Stimulated activated naive CD4-positive, alpha-beta T cell treated with Interleukin-2 at 50 U/mL for 16 hours (primary cell): ENCODE measurements at places on chromosomes 6 and 20.

GRCh38 chr6:29294499-29294914 is 7.0 kb upstream of the OR14J1 start:
- no peak for DNase-seq

- peak; percentile 23 for DNase-seq
Measured at GRCh38 chr20:25090492-25091429, 8.8 kb upstream of the VSX1 start.

DNA sequence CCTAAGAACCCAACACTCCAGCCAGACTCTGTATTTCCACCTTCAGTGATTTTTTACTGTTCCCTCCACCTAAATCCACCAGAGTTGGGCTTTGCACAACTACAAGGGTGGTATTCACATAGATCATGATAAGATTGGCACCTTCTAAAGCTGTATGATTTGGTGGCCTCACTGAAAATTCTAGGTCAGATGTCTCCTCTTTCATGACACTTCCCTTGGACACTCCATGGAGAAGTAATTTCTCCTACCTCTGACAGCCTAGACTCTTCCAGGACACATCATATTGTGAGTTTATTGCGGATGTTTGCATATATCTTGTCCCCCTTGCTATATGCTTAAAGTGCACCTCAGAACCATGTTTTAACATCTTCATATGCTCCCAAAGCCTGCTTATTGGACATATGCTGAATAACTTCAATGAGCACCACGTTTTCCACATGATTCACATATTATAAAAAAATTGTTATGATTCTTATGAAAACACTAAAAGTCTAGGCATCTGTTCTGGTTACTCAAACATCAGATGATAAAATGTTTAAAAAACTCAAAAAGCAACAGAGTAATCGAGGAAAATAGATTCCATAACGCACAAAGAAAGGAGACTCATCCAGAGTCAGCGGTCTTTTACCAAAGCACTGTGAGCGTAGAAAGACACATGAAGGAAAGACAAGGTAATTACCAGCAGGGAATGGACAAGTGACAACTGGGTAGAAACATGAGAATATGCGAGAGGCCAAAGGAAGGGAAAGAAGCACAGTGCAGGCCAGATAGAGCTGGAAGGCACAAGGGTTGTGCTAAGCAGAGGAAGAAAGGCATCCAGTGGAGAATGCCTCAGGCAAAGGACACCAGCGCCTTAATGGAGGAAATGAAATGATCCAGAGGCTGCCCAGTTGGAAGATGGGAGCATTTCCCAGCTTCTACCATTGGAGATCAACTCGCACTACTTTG is 46.5 kb downstream of the KIF16B start:
- DNase-seq, result no peak

- no peak for DNase-seq
Measured at GRCh38 chr6:42278131-42278853, 60.6 kb upstream of the MRPS10 start.

DNA sequence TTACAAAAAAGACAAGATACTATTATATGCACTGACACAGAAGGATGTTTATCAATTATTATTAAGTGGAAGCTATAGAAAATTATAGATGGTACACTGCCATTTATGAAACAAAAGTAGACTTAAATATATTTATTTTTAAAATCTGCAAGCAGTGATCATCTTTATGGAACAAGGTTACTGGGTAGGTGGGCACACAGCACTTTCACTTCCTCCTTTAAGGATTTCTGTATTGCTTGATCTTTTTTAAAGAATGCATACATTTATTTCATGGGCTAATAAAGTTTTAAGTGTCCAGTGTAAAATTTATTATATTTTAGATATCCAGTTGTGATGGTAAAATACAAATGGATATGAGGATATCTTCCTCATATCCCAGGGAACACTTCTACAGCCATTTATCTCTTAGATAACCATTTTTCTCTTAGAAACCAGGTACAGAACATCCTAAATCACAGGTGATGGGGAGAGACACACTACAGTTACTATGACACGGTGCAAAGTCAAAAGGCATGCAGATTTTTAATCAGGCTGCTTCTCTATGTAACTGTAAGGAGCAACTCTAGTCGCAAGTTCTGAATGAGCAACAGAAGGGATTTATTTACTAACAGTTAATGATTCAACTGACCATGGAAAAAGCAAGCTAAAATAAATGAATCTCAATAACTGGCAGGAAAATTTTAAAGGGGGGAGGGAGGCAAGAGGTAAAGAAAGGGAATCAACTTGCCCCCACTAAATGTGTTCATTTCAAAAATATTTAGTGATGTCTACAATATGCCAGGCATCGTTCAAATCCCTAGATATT is 2.2 kb downstream of the FBXL4 start:
- DNase-seq, result no peak

- DNase-seq, result no peak
Measured at GRCh38 chr6:53630533-53631226, 34.9 kb downstream of the KLHL31 start.

GRCh38 chr20:60170116-60170515 is 211.9 kb downstream of the CDH26 start:
- DNase-seq, result no peak

DNA sequence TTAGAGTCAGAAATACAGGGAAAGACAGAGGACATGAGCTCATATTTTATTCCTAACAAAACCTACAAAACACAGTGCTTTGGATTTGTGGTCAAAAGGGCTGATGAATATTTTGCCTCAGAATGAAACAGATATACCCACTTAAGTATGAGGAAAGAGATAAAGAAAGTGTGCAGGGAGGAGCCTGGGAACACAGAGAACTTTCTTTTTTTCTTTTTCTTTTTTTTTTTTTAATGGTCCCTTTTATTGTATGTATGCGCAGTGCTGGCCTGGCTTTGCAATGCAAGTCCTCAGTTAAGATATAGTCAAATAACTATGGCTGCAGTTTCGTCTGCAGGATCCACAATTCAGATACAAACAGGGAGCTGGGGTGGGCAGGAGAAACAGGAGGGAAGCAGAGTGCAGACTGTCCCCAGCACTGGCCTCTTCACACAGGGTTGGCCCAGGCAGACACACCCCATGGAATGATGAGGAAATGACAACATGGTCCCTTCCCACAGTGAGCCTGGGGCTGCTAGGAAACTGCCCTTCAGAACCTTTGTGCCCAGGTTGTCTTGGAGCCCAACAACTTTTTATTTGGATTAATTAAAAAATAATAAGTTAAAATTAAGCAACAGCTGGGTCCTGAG is 629.8 kb upstream of the AGPAT4 start:
- no peak for DNase-seq

DNA sequence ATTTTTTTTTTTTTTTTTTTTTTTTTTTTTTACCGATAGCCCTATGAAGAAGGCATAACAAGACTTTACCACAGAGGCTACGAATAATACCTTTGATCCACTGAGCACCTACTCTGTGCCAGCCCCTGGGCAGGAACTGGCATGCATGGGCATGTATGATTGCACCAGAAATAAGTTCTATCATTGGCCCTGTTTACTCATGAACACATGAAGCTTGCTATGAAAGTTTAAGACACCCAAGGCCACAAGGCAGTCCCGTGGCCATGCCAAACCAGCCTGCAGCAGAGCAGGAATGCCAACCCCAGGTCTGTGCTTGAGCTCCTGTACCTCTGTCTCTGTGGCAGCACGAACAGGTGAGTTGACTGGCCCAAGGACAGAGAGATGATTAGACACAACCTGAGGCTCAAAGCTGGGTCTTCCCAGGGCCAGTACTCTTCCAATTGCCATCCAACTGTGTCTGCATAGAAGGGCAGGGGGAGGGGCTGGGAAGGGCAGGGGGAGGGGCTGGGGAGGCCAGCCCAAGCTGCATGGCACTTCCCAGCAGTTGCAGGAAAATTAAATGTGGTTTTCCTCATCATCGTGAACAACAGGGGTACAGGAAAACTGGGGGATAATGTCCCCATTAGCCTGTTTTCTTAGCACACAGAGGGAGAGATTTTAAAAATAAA is 63.5 kb downstream of the LRFN2 start:
- no peak for DNase-seq

DNA sequence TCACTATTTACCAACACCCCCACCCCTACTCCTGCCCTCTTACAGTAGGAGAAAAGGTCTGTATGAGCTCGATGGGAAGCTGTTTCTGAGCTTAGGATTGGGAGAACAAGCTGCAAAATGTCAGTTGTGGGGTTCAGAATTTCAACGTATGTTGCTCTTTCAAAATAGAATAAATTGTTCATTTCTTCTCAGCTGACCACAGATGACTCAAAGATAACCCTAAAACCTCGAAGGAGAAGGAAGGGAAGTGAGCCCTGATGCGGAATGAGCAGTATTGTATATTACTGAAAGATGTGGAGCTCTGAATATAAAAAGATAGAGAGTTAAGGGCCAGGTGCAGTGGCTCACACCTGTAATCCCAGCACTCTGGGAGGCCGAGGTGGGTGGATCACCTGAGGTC is 35.9 kb upstream of the MYLIP start:
- no peak for DNase-seq

DNA sequence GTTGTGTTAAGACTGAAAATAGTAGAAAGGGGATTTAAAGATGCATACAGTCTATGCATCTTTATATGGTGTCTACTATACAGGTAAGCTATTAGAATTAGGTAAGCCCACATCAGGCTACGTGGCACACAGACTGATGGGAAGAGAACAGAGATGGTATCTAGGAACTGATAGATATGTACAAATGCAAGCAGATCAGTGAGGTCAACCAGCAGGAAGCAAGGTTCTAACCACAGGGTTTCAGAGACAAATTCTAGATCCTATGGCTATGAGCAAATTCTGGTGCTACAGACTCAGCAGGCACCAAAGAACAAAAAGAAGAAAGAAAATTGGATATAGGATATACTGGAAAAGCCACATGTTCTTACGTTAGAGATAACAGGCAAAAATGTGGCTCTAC is 110.6 kb downstream of the TRDN start:
- DNase-seq, result no peak

DNA sequence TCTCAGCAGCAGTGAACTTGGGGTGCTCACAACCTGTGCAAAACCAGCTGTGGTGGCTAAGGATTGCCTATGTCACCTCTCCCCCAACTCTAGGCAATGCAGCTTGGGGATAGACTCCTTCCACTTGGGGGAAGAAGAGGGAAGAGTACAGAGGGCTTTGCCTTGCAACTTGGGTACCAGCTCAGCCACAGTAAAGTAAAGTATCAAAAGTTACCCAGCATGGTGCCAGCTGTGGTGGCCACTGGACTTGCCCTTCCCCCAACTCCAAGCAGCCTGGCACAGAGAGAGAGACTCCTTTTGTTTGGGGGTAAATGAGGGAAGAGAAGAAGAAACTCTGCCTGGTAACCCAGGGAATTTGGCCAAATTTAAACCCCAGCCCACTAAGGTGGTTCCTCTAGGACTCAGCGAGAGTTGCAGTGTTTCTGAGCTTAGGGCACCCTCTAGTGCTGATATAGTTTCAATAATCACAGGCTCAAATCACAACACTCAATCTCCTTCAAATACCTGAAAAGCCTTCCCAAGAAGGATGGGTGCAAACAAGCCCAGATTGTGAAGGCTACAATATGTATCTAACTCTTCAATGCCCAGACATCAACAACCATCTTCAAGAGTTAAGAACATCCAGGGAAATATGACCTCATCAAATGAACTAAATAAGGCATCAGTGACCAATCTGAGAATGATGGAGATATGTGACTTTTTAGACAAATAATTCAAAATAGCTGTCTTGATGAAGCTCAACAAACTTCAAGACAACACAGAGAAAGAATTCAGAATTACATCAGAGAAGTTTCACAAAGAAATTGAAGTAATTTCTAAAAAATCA is 7.6 kb upstream of the DEFB129 start:
- no peak for DNase-seq

- DNase-seq, result no peak
Measured at GRCh38 chr6:147053311-147053921, 150.8 kb upstream of the STXBP5 start.

DNA sequence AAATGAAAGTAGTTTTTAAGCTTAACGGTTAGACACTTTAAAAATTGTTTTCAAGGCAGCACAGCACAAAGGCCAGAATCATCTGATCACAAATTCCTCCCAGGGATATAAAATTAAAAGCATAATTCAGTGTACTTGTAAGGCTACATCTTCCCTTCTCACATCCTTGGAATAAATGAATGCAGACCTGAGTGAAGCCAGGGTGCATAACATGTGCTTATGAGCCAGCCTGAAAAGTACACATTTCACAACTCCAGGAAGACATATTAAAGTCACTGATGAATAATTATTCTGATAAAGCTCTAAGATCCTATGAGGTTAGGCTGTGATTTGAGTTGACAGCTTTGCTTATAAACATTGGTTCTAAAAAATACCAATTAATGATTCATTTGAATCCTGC is 163.6 kb downstream of the BTBD9 start:
- DNase-seq, result no peak

GRCh38 chr6:157207521-157208076 is 115.7 kb downstream of the TMEM242 start:
- DNase-seq, result no peak

DNA sequence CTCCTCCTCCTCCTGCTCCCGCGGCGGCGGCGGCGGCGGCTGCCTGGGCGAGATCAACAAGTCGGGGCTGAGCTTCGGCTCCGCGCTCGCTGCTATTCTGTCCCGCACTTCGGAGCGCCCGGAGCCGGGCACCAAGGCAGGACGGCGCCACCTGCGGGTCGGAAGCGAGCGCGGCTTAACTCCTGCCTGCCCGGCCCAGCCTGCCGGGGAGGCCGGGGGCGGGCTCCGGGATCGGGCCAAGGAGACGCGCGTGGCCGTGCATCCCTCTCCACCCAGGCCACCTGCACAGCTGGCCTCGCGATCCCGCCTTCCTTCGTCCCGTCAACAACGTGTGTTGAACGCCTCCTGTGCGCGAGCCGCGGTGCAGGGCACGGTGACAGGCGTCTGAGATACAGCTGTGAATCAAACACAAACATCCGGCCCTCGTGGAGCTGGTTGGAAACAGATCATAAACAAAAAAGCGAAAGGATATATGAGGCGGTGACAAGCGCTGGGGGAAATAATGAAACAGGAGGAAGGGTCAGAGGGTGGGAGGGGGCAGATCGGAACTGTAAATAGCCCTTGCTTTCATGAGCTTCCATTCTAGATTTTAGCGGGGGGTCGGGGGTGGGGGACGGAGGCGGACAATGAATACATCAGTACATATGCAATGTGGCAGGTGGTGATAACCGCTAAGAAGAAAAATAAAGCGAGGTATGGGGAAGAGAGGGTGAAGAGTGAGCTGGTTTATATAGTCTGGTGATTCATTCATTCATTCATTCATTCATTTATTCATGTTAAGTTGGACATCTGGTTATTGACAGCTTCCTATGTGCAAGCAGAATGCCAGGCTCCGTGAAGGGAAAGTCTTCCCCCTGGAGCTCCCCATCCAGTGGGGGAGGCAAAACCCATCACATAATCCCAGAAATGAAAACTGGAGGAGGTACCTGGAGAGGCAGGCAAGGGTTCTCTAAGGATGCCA is 2.0 kb upstream of the KCNB1 start:
- DNase-seq, result peak; percentile 59
